ENCODE measurements at places on chromosomes 7 and 10.

GRCh38 chr10:72329290-72330068 is 25.2 kb downstream of the DNAJB12 start:
- peak; percentile 69 for DNase-seq

DNA sequence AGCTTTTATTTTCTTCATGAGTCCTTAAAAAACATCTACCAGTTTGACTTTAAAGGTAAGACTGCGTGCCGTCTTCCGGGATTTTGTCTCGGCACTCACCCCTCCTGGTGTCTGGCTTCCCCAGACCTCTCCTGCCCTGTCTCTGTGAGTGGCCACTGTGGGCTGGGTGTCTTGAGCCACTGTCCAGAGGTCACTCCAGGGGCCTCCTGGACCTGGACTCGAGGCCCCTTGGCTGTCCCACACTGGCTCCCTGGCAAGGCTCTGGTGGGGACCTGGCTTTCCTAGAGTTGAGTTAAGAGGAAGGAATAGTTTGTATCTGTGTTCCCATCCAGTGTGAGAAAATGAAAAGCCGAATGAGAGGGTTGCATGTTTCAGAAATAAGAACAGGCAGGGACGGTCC is 95.5 kb downstream of the NKX6-2 start:
- no peak for DNase-seq

DNA sequence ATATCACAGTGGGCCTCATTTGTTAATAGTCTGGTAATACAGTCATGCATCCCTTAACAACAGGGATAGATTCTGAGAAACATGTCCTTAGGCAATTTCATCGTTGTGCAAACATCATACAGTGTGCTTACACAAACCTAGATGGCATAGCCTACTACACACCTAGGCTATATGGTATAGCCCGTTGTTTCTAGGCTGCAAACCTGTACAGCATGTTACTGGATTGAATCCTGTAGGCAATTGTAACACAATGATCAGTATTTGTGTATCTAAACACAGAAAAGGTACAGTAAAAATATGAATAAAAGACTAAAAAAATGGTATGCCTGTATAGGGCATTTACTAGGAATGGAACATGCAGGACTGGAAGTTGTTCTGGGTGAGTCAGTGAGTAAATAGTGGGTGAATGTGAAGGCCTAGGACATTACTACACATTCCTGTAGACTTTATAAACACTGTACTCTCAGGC is 12.0 kb upstream of the RHOBTB1 start:
- DNase-seq: no peak

GRCh38 chr7:93977211-93977950 is 26.8 kb downstream of the BET1 start:
- DNase-seq: no peak

DNA sequence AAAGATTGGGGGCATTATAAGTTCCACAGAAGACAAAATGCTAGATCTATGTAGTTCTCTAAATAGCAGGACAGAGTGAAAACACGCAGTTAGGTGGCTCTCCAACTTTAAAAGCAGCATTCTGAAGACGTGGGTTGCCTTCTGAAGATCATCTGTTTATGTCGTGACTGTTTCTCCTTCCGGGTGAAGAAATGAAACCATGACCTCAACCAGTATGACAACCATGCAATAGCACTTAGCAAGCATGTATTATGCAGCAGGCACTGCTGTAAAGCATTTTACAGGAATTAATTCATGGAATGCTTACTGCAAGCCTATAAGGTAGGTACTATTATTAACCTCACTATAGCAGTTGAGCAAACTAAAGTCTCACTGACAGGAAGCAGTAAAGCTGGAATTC is 125.2 kb downstream of the SLC25A13 start:
- DNase-seq: peak; percentile 39

GRCh38 chr7:128221929-128222403 is 19.1 kb upstream of the LEP start:
- DNase-seq: peak; percentile 39

DNA sequence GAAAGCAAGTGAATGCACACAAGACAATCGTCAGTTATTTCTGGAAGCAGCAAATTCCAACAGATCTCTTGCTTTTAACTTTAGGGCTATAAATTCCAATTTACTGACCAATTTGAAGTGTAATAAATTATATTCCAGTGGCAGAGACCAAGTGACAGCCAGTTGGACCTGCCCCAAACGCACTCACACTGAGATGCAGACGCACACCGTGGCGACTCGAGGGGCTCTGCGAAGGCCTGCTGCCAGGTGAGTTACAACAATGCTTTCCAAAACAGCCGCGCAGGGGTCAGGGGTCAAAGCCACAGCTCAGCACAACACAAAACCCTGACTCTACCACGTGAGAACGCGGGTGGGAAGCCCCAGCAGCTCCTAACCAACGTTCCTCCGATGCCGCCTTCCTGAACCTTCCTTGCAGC is 97.4 kb downstream of the ZRANB1 start:
- no peak for DNase-seq

DNA sequence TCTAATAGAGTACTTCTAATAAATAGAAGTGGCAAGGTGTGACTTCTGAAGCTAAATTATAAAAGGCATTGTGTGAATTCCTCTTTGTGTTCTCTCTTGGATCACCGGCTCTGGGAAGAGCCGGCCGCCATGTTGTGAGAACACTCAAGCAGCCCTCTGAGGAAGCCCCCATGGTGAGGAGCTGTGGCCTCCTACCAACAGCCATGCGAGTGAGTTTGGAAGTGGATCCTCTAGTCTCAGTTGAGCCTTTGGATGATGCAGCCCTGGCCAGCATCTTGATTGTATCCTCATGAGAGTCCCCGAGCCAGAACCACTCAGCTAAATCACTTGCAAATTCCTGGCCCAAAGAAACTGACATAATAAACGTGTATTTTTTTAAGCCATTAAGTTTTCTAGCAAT is 94.5 kb upstream of the CARD11 start:
- DNase-seq: no peak

DNA sequence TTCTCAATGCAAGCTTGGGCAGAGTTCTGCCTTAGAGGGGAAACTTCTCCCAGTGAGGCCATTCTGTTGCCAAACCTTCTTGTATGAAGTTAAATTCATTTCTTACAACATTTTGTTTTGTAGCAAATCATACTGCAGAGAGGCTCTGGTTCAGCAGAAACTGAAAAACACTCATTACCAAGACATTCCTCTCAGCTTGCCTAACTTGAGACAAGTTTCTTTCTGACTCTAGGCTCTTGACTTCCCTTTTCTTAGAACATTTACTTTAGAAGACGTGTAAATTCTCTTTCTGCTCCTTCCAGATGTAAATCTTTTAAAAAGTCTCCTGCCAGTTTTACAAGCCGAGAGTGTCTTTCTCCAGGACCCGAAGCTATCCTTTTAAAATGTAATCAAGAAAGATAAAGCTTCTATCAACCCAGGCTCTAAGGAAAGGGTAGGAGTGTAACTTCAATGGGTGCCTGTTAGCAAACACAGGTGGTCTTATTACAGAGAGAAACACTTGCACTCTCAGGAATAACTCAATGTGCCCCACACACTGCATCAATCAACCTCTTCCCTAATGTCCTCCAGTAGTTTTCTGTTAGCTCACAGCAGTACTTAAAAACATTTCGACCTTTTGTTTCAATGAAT is 80.5 kb upstream of the TAS2R16 start:
- DNase-seq: no peak

- DNase-seq: no peak
Measured at GRCh38 chr10:69492746-69493462, 41.6 kb downstream of the TSPAN15 start.

- peak; percentile 67 for DNase-seq
Measured at GRCh38 chr10:132436861-132437410, 39.9 kb downstream of the PWWP2B start.

DNA sequence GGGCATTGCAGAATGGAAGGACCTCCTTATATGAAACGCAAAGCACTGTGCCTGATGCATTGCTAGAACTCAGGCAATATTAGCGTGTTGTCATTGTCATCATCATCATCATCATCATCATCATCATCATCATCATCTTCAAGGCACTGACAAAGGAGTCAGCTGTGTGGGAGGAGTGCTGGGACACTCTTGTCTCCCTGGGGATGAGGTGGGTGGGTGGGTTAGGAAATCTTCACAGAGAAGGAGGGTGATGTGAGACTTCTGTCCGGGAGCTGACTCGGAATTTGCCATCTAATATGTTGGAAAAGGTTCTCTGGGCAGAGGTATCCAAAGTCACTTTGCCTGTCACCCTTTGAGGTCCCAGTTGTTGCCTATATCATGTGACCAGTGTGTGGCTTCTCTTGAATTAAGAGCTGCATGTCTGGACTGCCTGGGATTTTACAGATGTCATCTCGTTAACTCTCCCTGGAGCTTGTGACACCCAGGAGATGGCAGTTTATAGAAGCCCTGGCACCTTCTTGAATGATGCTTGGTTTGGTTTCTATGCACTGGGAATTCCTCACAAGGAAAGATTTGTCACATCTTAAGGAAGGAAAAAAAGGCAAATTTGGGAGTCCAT is 7.1 kb downstream of the HTRA1 start:
- DNase-seq: peak; percentile 42

- DNase-seq: no peak
Measured at GRCh38 chr10:34612938-34613337, 202.2 kb downstream of the PARD3 start.

DNA sequence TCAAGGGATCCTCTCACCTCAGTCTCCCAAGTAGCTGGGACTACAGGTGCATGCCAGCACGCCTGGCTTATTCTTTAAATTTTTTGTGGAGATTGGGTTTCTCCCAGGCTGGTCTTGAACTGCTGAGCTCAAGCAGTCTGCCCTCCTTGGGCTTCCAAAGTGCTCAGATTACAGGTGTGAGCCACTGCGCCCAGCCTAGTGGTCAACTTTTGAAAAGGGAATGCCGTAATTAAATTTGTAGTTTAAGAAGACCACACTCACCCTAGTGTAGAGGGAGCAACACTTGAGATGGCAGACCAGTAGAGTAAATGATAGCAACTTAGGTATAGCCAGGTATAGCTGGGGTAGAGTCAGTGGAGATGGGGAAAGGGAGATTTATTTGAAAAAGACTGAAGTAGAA is 17.6 kb downstream of the ZRANB1 start:
- DNase-seq: no peak

GRCh38 chr10:17445400-17445998 is 8.9 kb downstream of the ST8SIA6 start:
- DNase-seq: no peak

DNA sequence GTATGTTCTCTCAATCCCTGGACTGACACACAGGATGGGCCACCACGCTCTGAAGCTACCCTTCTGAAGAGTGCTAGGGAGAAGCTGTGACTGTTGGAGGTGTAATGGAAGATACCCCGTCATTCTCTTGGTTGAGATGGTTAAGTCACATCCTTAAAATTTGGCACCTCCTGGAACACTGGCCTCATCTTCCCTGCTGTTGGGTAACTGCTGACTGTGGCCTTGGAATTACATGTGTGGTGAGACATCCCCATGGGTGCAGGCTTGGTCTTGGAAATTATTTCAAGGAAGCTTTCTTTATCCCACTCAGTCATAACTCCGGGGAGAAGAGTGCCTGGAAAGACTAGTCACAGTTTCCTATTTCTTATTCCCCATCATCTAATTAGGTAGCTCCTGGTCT is 62.0 kb downstream of the LRMDA start:
- no peak for DNase-seq

DNA sequence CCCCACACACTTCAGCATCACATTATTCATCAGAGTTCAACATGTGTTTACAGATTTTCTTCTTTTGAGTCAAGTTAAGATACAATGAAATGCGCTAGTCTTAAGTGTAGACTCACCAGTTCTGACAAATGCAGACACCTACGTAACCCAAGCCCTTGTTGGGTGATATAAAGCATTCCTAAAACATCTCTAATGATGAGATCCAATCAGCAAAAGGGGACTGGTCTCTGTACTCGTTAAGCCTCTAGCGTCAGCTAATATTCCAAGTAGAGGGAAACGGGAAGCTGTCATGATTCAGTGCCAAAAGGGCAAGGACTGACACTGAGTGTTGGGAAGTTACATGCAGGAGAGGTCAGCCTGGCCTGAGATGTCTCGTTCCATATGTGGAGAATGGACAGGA is 38.7 kb upstream of the TRIL start:
- no peak for DNase-seq

- DNase-seq: no peak
Measured at GRCh38 chr10:69802424-69803161, 887 bp downstream of the COL13A1 start.

- no peak for DNase-seq
Measured at GRCh38 chr10:79505829-79506228, 6.5 kb upstream of the EIF5AL1 start.

DNA sequence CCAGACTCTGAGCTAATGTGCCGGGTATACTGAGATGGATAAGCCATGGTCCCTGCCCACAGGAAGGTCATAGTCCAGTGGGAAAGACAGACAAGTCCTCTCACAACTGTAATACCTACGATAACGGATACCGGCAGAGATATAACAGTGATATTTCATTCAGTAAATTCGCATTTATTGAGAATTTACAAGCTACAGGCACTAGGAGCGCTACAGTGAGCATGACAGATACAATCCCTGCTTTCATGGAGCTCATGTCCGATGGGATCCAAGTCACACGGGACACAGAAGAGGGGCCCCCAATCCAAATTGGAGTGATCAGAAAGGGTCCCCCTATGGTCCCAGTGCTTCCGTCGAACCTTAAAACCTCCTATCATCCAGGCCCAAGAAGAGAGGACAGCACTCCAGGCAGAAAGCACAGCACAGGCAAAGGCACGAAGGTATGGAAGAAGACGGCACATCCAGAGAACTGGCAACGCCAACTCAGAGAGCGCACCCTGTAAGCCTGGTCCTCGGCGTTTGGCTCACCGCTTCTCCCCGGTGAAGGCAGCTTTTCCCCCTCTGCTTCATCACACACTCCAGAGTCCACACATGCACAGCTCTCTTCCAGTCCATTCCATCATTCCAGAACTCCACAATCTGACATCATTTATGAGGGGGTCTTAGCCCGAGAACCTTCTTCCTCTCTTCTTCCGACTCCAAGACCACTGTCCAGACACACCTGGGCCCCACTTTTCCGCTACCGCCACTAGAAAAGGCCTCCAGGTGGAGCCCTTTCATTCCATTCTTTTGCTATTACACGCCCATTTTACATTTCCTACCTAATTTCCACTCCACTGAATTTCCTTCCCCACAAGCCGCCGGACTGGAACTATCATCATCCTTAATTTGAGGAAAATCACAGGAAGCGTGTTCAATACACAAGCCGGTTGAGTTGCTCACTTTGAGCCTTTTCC is 47.8 kb upstream of the NKX2-3 start:
- no peak for DNase-seq

DNA sequence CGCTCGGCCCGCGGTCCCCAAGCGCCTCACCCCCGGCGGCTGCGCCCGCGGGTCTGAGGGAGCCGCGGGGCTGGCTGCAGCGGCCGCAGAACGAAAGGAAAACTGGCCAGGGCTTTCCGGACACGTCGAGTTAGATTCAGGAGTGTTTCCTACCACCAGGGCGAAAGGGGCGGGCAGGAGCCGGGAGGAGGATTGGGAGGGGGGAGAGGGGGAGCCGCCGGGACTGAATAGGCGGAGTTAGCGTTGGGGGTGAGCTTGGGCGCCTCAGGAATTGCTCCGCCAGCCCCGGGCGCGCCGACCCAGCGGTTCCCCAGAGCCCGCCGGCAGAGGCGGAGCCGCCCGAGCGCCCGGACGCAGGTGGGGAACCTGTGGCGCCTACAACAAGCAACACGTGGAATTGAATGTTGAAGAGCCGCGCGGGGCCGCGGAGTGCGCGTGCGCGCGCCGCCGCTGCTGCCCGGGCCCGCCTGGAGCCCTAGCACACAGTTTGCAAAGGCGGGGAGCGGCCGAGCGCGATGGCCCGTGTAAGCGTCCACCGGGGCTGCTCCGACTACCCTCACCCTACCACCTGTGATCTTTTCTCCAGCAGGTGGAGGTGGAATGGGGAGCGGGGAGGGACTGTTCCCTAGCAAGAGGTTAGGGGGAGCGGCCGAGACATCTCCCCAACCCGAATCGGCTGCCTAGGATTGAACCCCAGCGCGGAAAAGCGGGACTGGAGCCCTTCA is at the start of gene CADPS2:
Gene CADPS2 (minus strand): TSS at position 104 of the 725 bp plus-strand sequence. CDS start 123 bp downstream, outside the sequence.
- peak; percentile 7 for DNase-seq

All from suppressor macrophage treated with lipopolysaccharide for 1 hour (primary cell).